ENCODE measurements at places on chromosomes 16 and 17.

GRCh38 chr17:39143552-39144093 lies 7.8 kb downstream of the PLXDC1 start:
- DNase-seq, result no peak

DNA sequence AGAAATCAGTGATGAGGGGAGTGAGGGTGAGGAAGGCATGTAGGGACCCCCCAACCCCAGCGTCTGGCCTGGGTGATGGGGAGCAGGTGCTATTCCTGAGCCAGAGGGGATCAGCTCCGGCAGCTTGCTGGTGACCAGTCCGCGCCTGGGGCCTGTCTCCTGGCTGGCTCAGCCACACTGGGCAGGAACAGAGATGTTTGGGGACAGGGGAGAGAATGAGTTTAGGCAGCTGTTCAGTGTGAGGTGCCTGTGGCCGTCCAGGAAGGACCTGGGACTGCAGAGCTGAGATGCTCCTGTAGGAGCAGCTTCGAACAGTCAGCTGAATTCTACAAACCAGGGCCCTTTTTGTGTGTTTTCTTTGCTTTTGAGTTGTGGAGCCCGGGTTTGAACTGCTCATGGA lies 23.2 kb upstream of the SPNS2 start:
- DNase-seq, result no peak

DNA sequence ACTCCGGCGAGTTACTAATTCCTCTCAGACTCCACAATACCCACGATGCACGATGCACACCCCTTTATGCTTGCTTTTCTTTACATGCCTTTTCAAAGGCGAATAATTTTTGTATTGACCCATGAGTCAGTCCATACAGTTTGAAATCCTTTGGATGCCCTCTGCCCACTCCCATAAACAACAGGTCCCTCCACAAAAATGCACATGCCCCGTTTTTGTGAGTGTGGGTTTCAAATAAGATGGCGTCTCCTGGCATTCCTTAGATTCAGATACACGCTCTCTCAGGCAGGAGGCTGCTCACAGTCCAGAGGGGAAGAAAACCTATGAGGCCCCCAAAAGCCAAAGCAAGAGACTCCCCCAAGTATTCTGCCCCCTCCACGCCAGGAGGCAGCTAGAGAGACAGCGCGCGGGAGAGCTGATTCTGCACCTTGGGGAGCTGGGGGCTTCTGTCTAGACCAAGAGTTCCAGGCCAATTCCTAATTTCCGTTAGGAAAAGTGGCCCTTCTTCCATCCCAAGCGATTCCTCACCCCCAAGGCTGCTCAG lies 19.6 kb upstream of the HOXB9 start:
- no peak for DNase-seq

DNA sequence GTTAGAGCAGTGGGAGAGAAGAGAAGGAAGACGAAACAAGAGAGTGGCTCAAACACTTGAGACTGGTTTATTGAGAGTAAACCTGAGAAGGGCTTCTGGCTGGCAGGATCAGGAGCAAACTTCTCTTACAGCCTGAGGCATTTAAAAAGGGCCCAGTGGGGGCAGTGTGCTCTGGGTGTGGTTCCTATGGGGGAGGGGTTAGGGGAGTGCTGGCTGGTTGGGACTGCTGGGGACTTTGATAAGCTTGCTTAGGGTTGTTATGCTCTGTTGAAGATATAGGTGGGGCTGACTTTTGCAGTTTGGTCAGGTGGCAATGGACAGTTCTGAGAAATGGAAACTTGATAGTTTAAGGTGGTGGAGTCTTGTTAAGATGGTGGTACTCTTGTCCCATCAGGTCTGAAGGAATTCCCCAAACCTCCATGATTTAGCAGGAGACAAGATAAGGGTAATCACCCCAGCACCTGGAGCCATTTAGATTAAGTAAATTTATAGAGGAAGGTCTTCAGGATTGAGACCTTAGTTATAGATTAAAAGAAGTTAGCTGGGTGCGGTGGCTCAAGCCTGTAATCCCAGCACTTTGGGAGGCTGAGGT lies 79.3 kb downstream of the EMP2 start:
- DNase-seq, result no peak

DNA sequence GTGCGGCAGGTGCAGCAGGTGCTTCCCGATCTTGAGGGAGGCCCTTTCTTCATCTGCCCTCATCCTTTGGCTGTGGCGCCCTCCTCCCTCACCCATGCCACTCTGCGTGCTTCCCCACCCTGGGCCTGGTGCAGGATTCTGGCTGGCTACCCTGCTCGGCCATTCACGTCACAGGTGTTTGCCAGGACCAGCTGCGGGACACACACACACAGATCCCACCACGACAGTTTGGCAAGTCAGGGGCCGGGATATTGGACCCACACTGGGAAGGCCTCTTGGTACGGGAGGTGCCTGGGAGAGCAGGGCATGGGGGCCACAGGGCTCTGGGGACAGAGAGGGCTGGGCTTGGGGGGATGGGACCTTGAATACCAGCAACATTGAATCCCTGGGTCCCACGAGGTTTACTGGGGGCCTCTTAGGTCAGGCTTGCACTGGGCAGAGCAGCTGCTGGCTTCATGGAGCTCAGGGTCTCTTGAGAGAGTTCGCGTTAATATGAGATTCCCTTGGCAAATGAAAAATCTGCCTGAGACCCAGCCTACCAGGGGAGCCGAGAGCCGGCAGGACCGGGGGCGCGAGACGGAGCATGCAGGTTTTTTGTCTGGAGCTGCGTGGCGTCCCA lies 15.1 kb downstream of the ADCY7 start:
- no peak for DNase-seq

- no peak for DNase-seq
These were observed 2.1 kb downstream of the TXNDC11 start for GRCh38 chr16:11740567-11740966.

DNA sequence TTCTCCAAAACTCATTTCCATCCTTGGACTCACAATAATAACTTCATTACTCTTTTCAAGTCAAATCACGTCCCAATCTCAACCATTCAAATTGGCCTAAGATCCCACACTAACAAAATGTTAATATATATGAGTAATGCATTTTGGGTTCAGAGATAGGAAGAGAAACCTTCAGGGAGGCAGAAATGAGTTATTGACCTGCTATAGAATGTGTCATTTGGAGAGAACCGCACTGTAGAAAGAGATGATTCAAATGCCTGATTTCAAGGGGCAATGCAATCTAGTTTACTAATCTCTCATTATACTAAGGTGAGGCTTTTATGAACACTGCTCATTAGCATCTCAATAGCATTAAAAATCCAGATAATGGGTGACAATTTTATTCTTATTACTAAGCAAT lies 1595.0 kb upstream of the GOT2 start:
- DNase-seq, result no peak

- no peak for DNase-seq
These were observed 2.5 kb upstream of the HS3ST4 start for GRCh38 chr16:25689137-25689836.

- DNase-seq, result no peak
These were observed 2.6 kb downstream of the LHX1 start for GRCh38 chr17:36939802-36940312.

GRCh38 chr17:43707184-43707583 lies 45.5 kb upstream of the MEOX1 start:
- DNase-seq, result no peak

GRCh38 chr17:75398279-75398678 lies 7.2 kb downstream of the GRB2 start:
- no peak for DNase-seq

- no peak for DNase-seq
These were observed 5.1 kb downstream of the MPG start for GRCh38 chr16:83060-83603.

DNA sequence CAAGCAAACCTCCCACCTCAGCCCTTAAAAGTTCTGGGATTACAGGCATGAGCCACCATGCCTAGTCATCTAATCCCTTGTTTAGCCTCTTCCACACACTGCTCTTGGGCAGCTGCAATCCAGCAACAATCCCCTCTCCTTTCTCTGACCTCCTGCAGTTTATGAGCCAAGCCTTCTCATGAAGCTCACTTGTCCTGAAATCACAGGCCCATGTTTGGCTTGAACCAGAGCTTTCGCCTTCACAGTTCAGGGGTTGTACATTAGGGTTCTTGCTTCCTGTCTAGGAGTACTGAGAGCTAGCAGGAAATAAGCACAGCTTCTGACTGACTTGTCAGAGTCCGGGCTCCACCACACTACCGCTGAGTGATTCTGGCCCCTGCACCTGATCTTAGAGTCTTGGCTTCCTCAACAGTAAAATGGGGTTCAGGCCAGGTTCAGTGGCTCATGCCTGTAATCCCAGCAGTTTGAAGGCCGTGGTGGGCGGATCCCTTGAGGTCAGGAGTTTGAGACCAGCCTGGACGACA lies 16.3 kb downstream of the ERAL1 start:
- no peak for DNase-seq

- DNase-seq, result no peak
These were observed 183.8 kb downstream of the GSG1L start for GRCh38 chr16:27879601-27880247.

DNA sequence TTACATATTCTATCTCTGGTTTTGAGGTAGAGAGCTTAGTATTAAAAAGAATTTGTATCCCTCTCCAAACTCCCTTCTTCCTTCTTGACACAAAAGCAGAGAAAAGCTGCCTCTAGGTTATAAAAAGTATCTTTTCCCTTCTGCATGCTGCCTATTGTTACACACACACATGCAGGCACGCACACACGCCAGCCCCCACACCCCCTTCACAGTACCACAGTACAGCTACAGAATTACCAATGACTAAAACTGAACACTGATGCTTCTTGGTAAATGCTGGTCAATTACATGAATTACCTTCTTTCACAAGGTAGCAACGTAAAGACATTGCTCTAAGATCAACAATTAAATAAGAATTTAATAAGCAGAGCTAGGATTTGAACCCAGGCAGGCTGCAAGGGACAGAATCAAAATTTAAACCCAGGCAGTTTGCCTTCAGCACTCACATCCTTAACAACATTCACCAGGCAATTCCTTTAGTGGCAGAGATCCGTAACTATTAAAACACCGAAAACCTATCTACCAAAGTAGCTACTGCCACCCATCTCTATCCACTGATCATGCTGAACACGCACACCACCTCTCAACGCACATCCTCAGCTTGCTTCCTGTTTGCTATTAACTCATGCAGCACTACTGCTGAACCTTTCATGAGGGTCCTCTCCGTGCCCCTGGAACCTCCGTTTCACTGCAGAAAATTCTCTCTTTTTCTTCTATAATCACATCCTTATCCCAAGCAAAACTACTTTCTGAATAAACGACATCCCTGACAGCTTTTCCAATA lies 37.8 kb downstream of the YWHAE start:
- DNase-seq, result no peak

GRCh38 chr17:16189791-16190348 lies 25.5 kb downstream of the NCOR1 start:
- DNase-seq, result no peak

DNA sequence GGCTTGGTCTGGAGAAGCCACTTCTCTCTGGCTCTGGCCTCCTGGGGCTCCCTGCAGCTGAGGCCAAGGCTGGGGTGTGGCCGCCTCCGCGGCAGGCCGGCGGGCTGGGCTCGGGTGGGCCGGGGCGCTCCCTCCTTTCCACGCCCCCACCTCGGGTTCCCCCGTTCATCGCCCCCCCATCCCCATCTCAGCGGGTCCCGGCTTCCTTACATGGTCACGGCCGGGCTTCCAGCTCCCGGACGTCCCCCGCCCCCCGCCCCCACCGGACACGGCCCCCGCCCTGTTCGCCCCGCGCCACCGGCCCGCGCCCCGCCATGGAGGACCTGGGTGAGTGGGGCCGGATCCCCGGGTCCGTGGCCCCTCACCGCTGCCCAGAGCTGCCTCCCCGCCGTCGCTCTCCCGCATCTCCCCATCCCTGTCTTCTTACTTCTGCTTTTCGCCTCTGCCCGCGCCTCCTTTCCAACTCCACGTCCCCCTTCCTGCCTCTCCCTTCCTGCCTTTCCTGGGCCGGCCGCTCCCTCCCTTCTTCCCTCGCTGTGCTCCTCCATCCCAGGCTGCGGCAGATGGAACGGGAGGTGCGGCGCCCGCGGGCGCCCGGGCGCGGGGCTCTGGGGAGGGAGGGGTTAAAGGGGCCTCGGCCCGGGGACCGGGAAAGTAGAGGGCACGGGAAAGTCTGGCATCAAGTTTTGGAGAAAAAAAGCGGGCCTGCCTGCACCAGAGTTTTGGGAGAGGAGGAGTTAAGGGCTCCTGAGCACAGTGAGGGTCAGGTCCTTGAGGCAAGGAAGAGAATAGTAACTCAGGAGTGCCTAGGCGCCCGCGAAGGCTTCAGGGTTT lies at the start of gene TGFB1I1:
Gene TGFB1I1 (plus strand): TSS at position 278 of the 834 bp plus-strand sequence. CDS start 37 bp downstream, at position 315.
- peak; percentile 91 for DNase-seq

DNA sequence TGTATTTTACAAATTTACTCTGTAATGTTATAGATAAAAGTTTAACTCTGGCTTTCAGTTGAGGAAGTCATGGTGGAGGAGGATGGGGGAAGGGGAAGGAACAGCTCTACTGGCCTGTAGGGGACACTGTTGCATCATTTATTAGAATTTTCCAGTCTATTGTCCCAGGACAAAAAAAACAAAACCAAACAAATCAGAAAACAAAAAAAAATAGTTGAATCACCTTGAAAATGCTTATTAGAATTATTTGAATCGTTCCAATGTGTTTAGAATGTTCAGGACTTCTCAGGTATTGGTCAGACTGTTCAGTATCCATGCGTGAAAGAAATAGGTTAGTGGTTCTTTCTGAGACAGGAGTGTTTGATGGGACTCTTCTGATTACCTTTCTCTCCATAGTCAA lies 242.0 kb downstream of the FTO start:
- DNase-seq, result peak; percentile 49

GRCh38 chr17:31715446-31715845 lies 143.6 kb downstream of the COPRS start:
- no peak for DNase-seq

DNA sequence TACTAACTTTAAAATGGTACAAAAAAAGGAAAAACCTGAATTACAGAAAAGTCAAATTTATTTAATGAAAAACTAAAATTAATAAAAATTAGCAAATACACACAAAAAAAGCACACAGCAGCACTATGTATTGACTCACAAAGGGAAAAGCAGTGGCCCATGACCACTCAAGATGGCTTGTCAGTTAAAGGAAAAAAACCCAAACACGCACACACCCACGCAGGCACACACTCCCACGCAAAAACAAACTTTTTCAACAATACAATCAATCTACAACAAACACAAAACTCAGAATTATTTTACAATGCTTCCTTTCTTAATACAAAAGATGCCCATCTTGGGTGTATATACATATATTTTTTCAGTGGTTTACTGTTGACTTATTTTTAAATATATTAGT lies 24.2 kb downstream of the SIAH1 start:
- DNase-seq, result no peak

Measured in AG08395 (cell line).